Renal cortex interstitium (tissue), 15 donors: ENCODE measurements at places on chromosomes 4 and X.

DNA sequence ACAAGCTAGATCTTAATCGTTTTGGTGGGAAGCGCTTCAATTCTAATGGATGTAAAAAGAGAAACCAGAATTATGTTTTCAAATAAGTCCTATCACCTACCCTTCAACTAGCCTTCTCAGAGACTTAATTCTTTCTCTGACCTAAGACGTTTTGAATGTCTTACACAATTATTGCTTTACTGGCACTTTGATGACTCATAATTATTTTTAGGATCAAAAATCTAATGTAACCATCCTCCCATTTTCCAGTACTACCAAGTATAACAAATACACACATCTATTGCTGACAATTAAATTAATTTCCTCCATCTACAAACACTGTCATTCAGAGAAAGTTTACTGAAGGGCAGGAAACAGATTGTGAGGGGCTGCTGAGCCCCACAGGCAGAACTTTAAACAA, 108.6 kb downstream of the PPP3CA start:
- no peak for DNase-seq

GRCh38 chr4:102543030-102543928, 42.1 kb downstream of the NFKB1 start:
- no peak for DNase-seq

- DNase-seq: no peak
Observed at GRCh38 chr4:55534306-55534705, 12.4 kb downstream of the CLOCK start.

- DNase-seq: no peak
Observed at GRCh38 chr4:134145369-134145768, 56.2 kb downstream of the PABPC4L start.

GRCh38 chr4:139922406-139923024, 231.5 kb downstream of the MAML3 start:
- DNase-seq: no peak

DNA sequence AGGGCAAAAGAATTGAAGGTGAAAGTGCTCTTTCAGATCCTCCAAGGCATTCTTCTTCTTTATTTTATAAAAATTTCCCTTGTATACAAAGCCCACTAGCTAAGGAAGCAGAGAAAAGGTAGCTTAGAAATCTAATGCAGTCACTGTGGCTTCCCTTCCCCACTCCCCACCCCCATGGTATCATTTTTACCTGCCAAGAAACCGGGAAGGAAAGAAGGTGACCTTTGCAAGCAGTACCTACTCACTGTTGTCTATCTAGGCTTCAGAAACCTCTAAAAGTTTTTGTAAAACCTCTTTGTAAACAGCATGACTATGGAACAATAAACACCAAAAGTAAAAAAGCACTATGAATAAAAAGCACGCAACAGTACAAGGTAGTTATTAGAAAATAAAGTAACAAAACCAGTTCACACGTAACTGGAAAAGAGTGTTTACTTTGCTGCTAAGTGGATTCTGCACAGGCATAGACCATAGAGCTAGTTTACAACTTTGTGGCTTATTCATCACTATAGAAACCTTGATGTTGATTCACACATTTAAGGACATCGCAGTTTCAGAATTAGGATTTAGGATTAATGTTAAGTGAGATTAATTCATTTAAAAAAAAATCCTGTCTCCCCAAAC, 109.6 kb upstream of the FTHL17 start:
- no peak for DNase-seq

DNA sequence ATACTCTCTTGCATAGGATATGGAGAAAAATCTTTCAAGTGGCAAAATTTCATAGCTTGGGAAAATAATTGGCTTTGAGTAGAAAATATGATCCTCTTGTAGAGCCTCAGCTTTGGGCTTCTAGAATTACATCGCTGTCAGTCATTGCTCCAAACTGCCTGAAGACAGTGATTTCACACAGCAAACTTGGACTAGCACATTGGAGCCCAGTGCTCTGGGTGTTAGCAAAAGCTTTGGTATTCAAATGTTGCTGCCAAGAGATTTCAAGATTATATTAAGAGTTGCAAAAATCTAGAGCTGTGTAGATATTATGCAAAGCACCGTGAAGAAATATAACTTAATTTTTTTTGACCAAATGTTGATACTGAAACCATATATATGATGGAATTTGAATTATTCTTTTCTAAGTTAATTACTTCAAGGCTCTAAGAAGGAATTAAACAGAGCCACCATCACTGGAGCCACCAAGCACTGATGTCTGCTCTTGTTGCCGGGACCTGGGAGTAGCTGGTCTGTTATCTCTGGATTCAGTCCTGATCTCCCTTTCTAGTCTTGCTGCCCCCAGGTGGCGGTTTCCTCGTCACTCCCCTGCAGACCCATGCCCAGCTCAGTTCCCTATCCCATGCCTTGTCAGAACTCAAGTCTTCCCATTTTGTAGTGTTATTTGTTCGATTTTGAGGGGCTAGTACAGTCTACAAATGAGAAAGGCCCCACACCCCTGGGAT, 260.7 kb upstream of the SFRP2 start:
- DNase-seq: no peak
